Smooth muscle cell of the umbilical artery (primary cell): ENCODE measurements at places on chromosomes 2 and 18. TPM values are rescaled to one million over a fixed set of nuclear protein-coding genes. Genes with fewer than 3 reads are reported as not detected.

LAPTM4A gene
- total RNA-seq: 97.3 and 161 TPM in 2 replicates

IL1B gene
- 159 and 281 TPM in 2 replicates for total RNA-seq

COLEC11 gene
- 0.18 and 2.4 TPM in 2 replicates for total RNA-seq

PPM1G gene
- 56.4 and 77.7 TPM in 2 replicates for total RNA-seq

TMEM169 gene
- under 0.01 and 0.14 TPM in 2 replicates for total RNA-seq

SLC1A4 gene
- total RNA-seq: 19.4 and 21.4 TPM in 2 replicates

DNAJC27 gene
- 4.4 and 7.1 TPM in 2 replicates for total RNA-seq

GALNT14 gene
- under 0.01 and 2.3 TPM in 2 replicates for total RNA-seq

MCEE gene
- total RNA-seq: 22.6 and 22.7 TPM in 2 replicates

SERPINB2 gene
- 2.4 and 4.8 TPM in 2 replicates for total RNA-seq

ATP8B1 gene
- 9.5 and 74.6 TPM in 2 replicates for total RNA-seq

CDH7 gene
- total RNA-seq: under 0.01 TPM in 1 of 2 replicates, not detected in the other
